ENCODE measurements at places on chromosomes 3 and 15.

GRCh38 chr3:82641701-82642100 is 880.3 kb upstream of the GBE1 start:
- no peak for DNase-seq

DNA sequence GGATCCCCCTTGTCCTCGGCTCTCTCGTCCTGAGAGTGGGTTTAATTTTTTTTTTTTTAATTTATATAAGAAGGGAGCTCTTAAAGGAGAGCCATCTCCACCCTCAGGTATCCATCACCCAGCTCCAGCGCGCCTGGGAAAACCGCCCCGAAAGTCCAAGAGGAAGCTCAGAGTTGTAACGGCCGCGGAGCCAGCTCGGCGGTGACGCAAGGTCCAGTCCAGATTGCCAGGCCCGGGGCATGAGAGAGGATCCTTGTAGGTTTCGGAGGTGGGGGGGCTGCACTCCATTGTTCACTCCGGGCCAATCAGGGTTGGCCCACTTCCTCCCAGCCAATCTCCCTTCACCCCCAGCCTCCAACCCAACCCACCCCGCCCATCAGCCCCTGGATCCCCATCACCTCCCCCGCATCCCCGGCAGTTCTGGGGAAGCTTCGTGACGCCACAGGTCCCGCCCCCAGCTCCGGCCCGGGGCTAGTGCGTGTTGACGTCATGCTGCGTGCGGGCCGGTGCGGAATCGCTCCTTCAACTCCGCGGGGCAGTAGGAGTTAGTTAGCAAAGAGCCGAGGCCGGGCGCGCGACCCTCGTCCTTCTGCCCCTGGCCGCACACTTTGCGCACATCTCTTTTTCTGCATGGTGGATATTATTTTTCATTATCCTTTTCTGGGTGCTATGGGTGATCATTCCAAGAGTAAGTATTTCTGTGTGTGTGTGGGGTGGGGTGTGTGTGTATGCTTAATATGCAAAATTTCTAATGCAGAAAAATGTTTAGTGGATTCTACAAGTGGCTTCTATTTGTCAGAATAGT is at the start of gene ISL2:
Gene ISL2 (plus strand): TSS at position 520 of the 805 bp plus-strand sequence. CDS start 111 bp downstream, at position 631.
- DNase-seq: no peak

GRCh38 chr3:189863031-189863430 is 231.8 kb downstream of the TP63 start:
- DNase-seq: no peak

DNA sequence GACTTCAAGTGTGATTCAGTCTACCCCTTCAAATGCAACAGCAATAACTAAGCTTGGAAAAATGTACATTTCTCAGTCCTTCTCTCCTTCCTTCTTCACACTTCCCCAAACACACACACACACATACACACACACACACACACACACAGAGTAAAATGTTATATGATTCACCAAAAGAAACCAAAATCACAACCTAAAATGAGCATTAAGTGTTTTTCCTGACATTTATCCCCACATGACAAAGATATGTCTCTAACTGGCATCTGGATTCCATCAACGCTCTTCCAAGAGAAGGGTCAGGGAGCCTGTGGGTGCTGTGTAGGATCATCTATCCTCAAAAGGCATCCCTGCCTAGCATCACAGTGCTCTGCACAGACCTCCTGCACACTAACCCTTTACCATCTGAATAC is 21.0 kb downstream of the PDZRN3 start:
- DNase-seq: no peak

- no peak for DNase-seq
Measured at GRCh38 chr3:56406826-56407515, 61.3 kb downstream of the ERC2 start.

DNA sequence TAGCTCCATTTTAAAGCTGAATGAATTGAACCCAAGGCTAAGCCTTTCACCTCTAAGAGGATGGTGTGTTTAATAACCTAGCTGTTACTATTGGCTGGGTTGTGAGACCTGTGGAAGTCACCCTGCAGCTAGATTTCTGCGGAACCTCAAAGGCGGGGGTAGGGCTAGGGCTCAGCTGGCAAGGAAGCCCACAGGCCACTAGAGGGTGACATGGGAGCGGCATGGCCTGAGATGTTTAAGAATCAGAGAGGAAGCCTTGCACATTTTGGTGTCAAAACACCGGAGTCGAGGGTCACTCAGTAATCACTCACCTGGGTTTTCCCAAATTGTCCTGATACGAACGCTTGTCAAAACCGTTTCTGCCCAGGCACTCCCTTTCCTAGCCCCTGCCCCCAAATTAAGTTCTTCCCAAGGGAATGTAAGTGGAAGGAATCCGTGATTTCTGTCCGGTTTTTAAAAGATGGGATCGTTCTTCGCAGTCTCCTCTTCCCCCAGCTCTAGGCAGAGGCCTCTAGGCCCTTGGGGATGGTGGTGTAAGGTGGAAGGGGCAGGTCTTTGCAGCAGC is 3.8 kb upstream of the ACAD9 start:
- DNase-seq: no peak

DNA sequence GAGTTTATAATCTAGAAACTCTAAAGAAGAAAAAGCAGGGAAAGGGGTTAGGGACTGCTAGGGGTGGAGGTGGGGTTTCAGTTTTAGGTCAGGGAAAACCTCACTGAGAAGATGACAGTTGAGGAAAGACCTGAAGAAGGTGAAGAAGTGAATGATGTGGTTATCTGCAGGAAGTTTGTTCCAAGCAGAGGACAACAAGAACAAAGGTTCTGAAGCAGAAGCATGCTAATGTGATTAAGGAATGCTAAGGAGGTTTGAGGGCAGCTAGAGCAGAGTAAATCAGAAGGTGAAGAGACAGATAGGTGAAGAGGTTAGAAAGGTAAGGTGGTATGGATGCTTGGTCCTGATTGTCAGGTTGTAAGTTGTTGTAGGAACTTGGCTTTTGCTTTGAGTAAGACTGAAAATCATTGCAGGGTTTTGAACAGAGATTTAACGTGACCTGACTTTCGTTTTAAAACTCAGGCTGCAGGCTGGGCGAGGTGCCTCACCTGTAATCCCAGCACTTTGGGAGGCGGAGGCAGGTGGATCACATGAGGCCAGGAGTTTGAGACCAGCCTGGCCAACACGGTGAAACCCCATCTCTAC is 8.6 kb downstream of the OXSR1 start:
- no peak for DNase-seq

GRCh38 chr3:161117646-161118045 is 12.5 kb upstream of the B3GALNT1 start:
- DNase-seq: no peak

- DNase-seq: no peak
Measured at GRCh38 chr3:184688251-184688881, 23.5 kb downstream of the MAGEF1 start.

GRCh38 chr3:183558495-183558894 is 3.0 kb upstream of the KLHL6 start:
- DNase-seq: no peak

DNA sequence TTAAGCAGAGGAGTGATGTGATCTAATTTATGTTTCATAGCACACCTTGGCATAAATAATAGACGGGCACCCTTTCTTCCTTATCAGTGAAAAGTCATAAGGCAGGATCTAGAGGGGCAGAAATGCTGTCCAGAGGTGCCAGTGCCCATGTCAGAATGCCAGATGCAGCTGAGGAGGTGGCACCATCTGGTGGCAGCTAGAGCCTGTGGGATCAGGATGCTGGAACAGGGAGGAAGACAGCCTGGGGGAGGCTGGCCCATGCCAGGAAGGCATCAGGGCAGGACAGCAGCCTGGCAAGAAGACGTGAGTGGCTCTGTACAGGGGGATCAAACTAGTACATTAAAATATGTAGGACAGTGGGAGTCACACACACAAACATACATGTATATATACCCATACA is 16.5 kb downstream of the MYH15 start:
- DNase-seq: no peak

DNA sequence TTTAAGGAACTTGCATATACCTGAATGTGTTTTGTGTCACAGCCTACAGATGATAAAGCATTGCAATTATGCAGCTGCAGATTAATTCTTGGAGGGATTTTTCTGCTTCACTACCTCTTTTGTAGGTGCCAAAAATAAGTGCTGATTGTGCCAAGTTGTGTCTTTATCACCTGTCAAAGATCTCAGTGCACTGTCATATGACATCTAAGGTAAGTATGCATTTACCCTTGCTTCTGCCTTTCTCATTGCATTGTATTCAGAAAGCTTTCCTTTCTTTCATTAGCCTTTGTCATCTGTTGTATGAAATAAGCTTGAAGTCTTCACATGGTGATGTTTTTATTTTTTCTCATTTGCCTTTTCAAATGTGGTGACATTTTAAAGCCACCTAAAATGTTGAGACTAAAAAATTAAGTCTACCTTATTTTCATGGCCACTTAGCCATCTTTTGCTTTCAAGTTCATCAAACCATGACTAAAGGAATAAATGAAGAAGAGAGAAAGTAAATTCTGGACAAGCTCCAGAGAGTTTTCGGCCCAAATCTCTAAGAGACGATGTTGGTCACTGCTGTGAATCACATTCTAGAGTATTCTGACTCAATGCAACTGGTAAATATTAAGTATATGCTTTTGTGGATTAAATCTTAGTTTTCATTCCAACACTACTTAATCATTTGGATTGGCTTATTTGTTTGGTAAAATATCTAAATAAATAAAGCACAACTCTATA is 381.8 kb upstream of the EPHA3 start:
- DNase-seq: no peak

- no peak for DNase-seq
Measured at GRCh38 chr15:41971089-41971894, 1.1 kb downstream of the EHD4 start.

DNA sequence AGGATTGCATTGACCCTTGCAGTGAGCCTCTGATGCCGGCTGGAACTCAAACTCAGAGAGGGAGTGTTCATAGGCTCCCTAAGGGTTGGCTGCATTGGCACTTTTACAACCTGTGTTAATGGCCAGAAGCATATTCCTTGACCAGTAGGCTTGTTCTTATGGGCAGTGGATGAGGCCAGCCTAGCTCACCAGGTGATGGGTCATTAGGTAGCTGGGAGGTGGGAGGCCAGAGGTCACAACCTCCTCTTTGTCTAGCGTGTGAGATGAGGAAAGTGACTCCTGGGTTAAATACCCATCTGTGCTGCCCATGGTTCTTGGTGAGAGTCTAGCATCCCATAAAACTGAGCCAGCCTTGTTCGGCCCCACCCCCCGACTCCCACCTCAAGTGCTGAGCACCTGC is 275.7 kb upstream of the CTNNB1 start:
- DNase-seq: no peak

DNA sequence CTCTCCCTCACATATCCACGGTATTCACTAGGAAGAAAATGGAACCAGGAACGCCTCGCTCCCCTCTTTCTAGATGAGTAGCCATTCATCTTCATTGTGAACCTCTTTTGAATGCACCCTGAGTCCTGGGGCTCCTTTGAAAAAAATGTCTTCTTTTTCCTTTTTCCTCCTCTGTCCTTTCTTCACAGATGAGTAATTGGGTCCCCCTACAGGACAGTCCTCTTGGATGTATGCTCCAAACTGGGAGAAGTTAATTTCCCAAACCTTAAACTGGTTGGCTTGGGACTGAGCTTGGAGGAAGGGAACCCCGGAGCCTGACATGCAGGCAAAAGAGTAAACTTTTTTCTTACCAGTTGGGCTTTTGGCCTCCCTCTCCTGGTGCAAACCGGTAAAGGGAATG is 108.8 kb downstream of the DPH6 start:
- DNase-seq: no peak

DNA sequence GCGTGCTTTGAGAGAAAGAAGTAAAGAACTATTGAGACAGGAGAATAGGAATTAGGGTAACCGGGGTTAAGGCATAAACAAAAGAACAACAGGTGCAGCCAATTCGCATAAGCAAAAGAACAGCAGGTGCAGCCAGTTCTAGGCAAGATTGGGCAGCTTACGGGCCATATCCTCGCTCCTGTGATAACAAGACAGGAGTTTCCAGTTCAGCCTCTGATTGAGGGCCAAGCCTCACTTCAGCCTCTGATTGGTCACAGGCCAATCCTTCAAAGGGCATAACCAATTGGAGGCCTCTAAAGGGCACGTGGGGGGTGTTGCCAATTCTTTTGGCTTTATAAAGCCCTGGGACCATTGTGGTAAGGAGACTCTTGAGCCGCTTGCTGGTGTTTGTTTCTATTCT is 143.5 kb downstream of the GADL1 start:
- DNase-seq: no peak

DNA sequence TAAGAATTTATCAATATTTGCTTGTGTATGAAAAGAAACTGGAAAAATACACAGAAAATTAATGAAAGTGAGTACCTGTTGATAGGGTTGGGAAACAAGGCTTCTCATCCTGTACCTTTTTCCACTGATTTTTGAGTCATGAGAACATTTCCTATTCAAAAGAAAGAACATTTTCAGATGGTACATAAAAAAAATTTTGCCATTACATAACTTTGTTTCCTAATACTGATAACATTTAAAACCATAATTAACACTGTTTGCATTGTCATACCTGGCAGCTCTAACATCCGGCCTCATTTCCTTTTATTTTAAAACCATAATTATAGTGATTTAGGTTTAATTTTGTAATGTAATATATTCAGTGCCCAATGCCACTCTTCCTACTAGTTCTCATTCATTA is 11.7 kb downstream of the NKTR start:
- no peak for DNase-seq

DNA sequence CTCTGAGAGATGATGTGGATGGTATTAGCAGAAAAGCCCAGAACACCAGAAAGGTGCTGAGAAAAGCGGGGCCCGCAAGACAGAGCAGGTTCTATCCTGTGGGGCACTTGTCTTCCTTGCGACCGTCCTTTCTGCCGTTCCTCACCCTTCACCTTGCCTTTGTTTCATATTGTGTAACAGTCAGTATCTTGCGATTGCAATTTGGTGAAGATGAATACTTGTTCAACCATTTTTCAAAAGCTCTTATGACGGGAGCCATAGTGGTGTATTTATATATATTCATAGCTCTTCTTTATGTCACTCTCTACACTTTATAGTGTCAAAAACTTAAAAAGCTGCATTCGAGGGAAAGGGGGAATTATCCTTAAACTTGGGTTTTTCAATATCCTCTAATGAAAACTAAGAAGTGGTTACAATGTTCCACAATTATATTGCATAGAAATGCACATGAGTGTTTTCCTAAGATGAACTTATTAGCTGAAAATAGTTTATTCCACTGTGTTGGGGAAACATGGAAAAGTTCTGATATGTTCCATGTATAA is 797 bp downstream of the MAP3K13 start:
- DNase-seq: no peak

GRCh38 chr15:78618490-78618934 is 2.3 kb downstream of the CHRNA3 start:
- peak; percentile 22 for DNase-seq

GRCh38 chr15:90955624-90956273 is 1.1 kb downstream of the RCCD1 start:
- DNase-seq: peak; percentile 1

DNA sequence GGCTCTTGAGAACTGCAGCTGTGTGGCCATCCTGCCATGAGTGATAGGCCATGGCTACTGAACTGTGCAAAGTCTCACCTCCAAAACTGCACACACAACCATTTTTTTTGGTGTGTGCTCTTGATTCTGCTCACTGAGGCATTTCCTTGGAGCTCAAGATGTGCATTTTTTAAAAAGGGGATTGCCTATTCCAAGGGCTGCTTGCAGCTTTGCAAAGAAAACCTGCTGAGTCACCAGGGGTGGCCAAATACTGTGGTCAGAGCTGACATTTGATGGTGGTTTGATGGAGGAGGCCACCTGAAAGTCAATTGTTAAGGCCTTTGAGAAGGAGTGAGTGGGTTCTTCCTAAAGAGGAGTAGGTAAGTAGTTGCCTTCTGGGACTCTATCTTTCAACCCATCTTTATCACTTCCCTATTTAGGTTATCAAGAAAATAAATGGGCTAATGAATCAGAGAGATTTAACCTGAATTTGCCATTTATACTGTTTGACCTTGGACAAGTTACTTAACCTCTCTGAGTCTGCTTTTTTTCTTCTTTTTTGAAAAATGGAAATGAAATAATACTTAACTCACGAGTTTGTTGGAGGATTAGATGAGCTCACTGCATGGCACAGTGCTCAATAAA is 87.9 kb downstream of the CHST2 start:
- no peak for DNase-seq

All from NCI-H187 treated with DMSO at 0.1 percent for 48 hours (cell line).